ENCODE measurements at places on chromosomes 2 and 18. TPM values are rescaled to one million over a fixed set of nuclear protein-coding genes. Genes with fewer than 3 reads are reported as not detected.

Gene ABCG5
- not detected for total RNA-seq

Gene MEP1B
- not detected for total RNA-seq

Gene BMP10
- 0.25 TPM for total RNA-seq

Gene IL36G
- total RNA-seq, result not detected

Gene COQ10B
- total RNA-seq, result 25.6 TPM

Gene FAP
- 1.3 TPM for total RNA-seq

Gene NPHP1
- total RNA-seq, result 4.1 TPM

Gene EN1
- not detected for total RNA-seq

Gene UGT1A1
- total RNA-seq, result not detected

Gene NAGK
- 47.8 TPM for total RNA-seq

Gene ICOS
- total RNA-seq, result not detected

Gene FTCDNL1
- total RNA-seq, result 2.0 TPM

Gene DIPK1C
- 6.3 TPM for total RNA-seq

Gene CD8B2
- total RNA-seq, result not detected

Gene MOGAT1
- total RNA-seq, result 0.25 TPM

All from left ventricle myocardium superior (tissue), 1 donor.